Endothelial cell (in vitro differentiated cells): ENCODE measurements at places on chromosomes 7 and 10. TPM values are rescaled to one million over a fixed set of nuclear protein-coding genes. Genes with fewer than 3 reads are reported as not detected.
A peak's percentile ranks its signal among the peaks of the same experiment; 100 is the strongest.

Gene FKBP6
- total RNA-seq, result not detected

GRCh38 chr7:15341817-15342216 is 220.0 kb downstream of the AGMO start:
- no peaks in the 10 kb centered on the region for H3K36me3 ChIP-seq
- no peaks in the 10 kb centered on the region for H3K4me1 ChIP-seq
- no peak overlapping the region for H3K27ac ChIP-seq
- peaks cover 1% of the 10 kb centered on the region for H3K27me3 ChIP-seq

GRCh38 chr7:3246127-3246526 is 54.9 kb upstream of the SDK1 start:
- no peaks in the 10 kb centered on the region for H3K27me3 ChIP-seq
- H3K4me1 ChIP-seq, result no peaks in the 10 kb centered on the region
- H3K27ac ChIP-seq, result no peak overlapping the region
- H3K36me3 ChIP-seq, result no peaks in the 10 kb centered on the region

DNA sequence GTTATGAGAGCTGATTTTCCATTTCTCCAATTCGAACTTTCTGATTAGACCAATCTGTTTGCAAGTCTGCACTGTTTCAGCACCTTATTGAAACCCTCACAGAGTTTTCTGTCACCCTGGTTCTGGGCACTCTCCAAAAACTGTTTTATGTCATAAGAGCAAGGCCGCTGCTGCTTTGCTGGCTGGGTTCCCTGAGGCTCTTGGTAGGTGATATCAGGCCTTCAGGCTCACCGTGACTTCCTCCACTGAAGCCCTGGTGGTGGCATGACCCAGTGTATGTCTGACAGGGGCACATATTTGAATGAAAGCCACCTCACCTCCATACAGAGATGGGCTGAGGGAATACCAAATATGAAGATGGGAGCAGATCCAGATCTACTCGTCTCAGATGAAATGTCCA is 8.3 kb downstream of the RABGEF1 start:
- no peaks in the 10 kb centered on the region for H3K36me3 ChIP-seq
- H3K27me3 ChIP-seq, result peaks cover 2% of the 10 kb centered on the region
- H3K4me1 ChIP-seq, result peaks cover 2% of the 10 kb centered on the region
- peak overlapping the region; percentile 57 for H3K27ac ChIP-seq

Gene ENO4
- total RNA-seq, result 1.1 TPM

GRCh38 chr7:49243521-49243920 is 319.2 kb downstream of the CDC14C start:
- H3K4me3 ChIP-seq, result no peak overlapping the region
- H3K27me3 ChIP-seq, result no peaks in the 10 kb centered on the region
- no peaks in the 10 kb centered on the region for H3K36me3 ChIP-seq
- H3K27ac ChIP-seq, result no peak overlapping the region
- DNase-seq, result no peak

Gene EPDR1
- total RNA-seq, result 11.7 TPM

Gene PPRC1
- total RNA-seq, result 29.9 TPM

DNA sequence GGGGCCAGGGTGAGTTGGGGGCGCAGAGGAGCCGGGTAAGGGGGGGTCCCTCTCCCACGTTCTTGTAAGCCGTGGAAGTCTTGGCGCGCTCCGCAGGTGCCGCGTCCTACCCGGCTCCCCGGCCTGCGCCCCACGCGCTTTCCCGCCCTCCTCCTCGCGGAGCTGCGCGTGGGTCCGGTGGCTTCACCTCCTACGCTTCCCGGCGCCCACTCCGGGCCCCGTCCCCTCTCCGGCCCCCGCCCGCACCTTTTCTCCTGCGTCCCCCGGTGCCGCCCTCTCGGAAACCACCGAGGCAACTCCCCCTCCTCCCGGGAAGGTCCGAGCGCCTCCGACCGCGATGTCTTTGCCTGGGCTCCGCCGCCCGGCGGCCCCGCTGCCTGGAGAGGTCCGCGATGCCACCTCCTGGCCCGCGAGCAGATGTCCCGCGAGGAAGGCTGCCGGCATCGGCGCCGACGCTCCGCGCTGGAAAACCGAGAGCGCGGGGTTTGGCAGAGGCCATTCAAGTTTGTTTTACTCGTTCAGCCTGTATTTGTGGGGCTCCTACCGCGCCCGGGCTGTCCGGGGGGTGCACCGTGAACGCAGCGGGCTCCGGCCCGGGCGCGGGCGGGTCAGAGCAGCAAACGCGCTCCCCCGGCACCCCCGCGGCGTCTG is 2.4 kb upstream of the NKX6-2 start:
- peaks cover 4% of the 10 kb centered on the region for H3K36me3 ChIP-seq
- H3K27me3 ChIP-seq, result peaks cover 12% of the 10 kb centered on the region
- H3K4me1 ChIP-seq, result peaks cover 2% of the 10 kb centered on the region
- H3K27ac ChIP-seq, result no peak overlapping the region
- peak; percentile 41 for DNase-seq

Gene MRLN
- not detected for total RNA-seq

Gene LRIT1
- not detected for total RNA-seq

GRCh38 chr10:70732569-70732968 is 52.6 kb downstream of the TBATA start:
- no peak for DNase-seq
- H3K27me3 ChIP-seq, result peaks cover 2% of the 10 kb centered on the region
- no peak overlapping the region for H3K4me3 ChIP-seq
- no peaks in the 10 kb centered on the region for H3K4me1 ChIP-seq

GRCh38 chr7:25279705-25280104 is 51.4 kb upstream of the NPVF start:
- no peak overlapping the region for H3K27ac ChIP-seq
- H3K27me3 ChIP-seq, result peaks cover 2% of the 10 kb centered on the region
- H3K36me3 ChIP-seq, result no peaks in the 10 kb centered on the region
- no peak for DNase-seq
- H3K4me3 ChIP-seq, result no peak overlapping the region

DNA sequence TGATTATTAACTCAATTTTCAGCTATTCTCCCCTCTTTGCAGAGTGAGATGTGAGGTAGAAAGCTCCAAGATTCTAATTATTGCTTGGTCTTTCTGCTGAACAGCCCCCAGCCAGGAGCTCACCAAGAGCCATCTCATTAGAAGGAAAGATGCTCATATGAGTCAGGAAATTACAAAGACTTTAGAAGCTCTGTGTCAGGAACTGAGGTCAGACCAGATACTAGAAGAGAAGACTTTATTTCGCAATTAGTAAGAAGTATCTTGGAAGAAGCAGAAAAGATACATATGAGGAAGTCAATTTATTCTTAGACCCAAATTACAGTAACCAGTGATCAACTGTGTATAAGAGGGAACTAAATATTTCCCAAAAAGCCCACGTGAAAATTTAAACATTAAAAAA is 626.9 kb downstream of the ZWINT start:
- no peak overlapping the region for H3K27ac ChIP-seq
- H3K4me1 ChIP-seq, result no peaks in the 10 kb centered on the region
- no peaks in the 10 kb centered on the region for H3K27me3 ChIP-seq
- H3K36me3 ChIP-seq, result no peaks in the 10 kb centered on the region
- DNase-seq, result no peak
- H3K4me3 ChIP-seq, result no peak overlapping the region

DNA sequence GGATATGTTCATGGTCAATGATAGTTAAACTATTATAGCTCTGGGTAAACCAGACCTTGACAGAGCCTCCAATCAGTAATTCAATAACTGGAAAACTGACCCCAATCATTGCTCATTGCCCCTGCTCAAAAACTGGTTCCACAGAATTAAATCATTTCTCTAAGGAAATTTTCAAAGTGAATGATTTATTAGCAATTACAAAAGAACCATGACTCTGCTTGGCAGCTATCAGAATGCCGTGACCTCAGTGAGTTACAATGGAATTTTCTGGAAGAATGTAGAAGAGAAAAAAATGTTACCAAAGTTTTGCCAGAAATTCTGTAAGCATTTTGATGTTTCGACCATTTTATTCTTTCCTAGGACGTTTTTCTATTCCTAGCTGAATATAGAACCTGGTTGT is 106.8 kb upstream of the APBB1IP start:
- H3K4me1 ChIP-seq, result no peaks in the 10 kb centered on the region
- peaks cover 1% of the 10 kb centered on the region for H3K27me3 ChIP-seq
- H3K27ac ChIP-seq, result no peak overlapping the region
- H3K36me3 ChIP-seq, result no peaks in the 10 kb centered on the region
- no peak overlapping the region for H3K4me3 ChIP-seq

DNA sequence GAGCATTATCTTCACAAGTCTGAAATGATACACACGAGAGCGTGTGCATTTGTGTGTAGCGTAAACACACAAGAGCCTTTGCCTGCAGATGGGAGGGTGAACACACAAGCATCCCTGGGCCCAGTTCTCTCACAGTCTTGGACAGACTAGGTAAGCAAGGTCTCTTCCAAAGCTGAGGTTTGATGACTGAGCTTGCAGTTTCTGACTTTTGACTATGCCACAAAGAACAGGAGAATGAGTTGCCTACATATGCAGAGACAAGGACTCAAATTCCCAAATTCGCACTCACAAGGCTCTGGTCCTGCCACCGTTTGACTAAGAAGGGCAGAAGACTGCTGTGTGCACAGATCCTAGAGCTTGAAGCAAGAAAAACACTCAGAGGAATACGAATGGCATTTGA is 55.8 kb downstream of the FAM53B start:
- H3K4me1 ChIP-seq, result peaks cover 12% of the 10 kb centered on the region
- no peak for DNase-seq
- H3K36me3 ChIP-seq, result peaks cover 4% of the 10 kb centered on the region
- no peaks in the 10 kb centered on the region for H3K27me3 ChIP-seq

Gene SEMA3E
- 0.62 TPM for total RNA-seq

Gene ATRNL1
- total RNA-seq, result 32.5 TPM

GRCh38 chr7:38744746-38745145 is 113.6 kb upstream of the AMPH start:
- no peaks in the 10 kb centered on the region for H3K27me3 ChIP-seq
- peaks cover 5% of the 10 kb centered on the region for H3K36me3 ChIP-seq
- no peak overlapping the region for H3K27ac ChIP-seq
- no peaks in the 10 kb centered on the region for H3K4me1 ChIP-seq
- DNase-seq, result no peak
- no peak overlapping the region for H3K4me3 ChIP-seq

GRCh38 chr7:99461221-99461620 is 4.7 kb downstream of the ATP5MF start:
- H3K27ac ChIP-seq, result no peak overlapping the region
- peaks cover 6% of the 10 kb centered on the region for H3K27me3 ChIP-seq
- H3K36me3 ChIP-seq, result peaks cover 39% of the 10 kb centered on the region
- H3K4me3 ChIP-seq, result no peak overlapping the region

DNA sequence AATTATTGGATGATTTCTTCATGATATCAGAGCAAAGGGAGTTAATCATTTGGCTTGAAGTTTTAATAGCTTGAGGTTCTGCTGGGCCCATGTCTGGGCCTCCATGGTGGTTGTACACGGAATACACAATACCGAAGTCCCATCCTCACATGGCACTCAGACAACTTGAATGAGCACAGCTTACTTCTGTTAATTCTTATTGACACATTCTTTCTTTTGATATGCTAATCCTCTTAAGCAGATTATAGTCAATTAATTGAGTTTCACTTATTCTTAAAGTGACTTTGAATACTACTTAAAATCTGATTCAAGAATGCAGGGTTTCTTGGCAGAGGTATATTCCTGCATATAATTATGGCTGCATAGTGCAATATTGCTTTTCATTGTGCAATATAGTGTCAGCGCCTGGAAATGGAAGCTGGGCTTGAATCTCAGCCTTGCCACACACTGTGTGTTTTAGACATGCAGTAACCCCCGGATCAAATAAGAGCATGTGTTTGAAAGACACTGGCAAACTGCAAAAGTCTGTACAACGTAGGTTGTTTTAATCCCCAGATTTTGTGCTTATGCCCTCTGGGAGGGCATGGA is 543.5 kb upstream of the ADARB2 start:
- H3K27ac ChIP-seq, result no peak overlapping the region
- no peaks in the 10 kb centered on the region for H3K27me3 ChIP-seq
- H3K36me3 ChIP-seq, result no peaks in the 10 kb centered on the region
- no peaks in the 10 kb centered on the region for H3K4me1 ChIP-seq
- DNase-seq, result no peak
- no peak overlapping the region for H3K4me3 ChIP-seq

- peak overlapping the region; percentile 96 for H3K27ac ChIP-seq
- peaks cover 1% of the 10 kb centered on the region for H3K27me3 ChIP-seq
- no peaks in the 10 kb centered on the region for H3K36me3 ChIP-seq
- H3K4me1 ChIP-seq, result peaks cover 51% of the 10 kb centered on the region
- H3K4me3 ChIP-seq, result no peak overlapping the region
These were observed 44.0 kb downstream of the INPP5F start for GRCh38 chr10:119769886-119770285.

DNA sequence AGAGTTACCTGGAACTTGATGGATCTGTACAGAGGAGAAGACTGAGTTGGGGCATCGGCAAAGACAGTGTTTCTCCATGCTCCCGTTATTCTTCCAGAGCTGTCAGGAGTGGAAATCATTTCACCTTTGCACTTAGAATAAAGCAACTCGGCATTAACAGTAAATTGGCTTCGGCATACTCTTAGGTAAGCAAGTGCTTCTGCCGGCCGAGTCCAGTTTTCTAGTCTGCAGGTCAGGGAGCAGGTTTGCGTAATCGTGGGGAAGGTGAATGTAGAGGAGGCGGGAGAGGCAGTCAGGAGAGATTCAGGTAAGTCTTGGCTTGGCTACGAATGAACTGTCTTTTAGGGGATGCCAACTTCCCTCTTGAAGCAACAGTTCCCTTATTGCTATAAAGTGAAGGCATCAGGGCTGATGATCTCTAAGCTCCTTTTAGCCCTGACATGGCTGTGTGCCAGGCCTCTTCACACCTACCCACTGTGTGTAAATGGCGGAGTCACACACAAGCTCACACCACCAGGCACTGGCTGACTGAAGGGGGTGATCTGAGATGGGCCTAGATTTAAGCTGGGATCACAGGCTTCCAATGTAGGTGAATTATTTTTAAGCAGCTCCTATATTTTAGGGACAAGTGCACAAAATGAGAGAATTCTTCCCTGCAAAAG is 127.1 kb downstream of the GATA3 start:
- H3K27ac ChIP-seq, result no peak overlapping the region
- H3K36me3 ChIP-seq, result no peaks in the 10 kb centered on the region
- H3K4me3 ChIP-seq, result no peak overlapping the region
- peaks cover 2% of the 10 kb centered on the region for H3K27me3 ChIP-seq
- peaks cover 10% of the 10 kb centered on the region for H3K4me1 ChIP-seq
- DNase-seq, result no peak

Gene BICC1
- total RNA-seq, result 1.1 TPM

- DNase-seq, result no peak
- H3K4me1 ChIP-seq, result peaks cover 12% of the 10 kb centered on the region
- H3K27ac ChIP-seq, result no peak overlapping the region
- H3K4me3 ChIP-seq, result peak overlapping the region; percentile 10
- peaks cover 7% of the 10 kb centered on the region for H3K27me3 ChIP-seq
These were observed 39.1 kb downstream of the IL15RA start for GRCh38 chr10:5938291-5938690.

GRCh38 chr10:21372651-21373410 is 152.7 kb downstream of the SKIDA1 start:
- DNase-seq, result no peak
- peaks cover 3% of the 10 kb centered on the region for H3K4me1 ChIP-seq
- H3K36me3 ChIP-seq, result no peaks in the 10 kb centered on the region
- no peaks in the 10 kb centered on the region for H3K27me3 ChIP-seq
- H3K4me3 ChIP-seq, result no peak overlapping the region

DNA sequence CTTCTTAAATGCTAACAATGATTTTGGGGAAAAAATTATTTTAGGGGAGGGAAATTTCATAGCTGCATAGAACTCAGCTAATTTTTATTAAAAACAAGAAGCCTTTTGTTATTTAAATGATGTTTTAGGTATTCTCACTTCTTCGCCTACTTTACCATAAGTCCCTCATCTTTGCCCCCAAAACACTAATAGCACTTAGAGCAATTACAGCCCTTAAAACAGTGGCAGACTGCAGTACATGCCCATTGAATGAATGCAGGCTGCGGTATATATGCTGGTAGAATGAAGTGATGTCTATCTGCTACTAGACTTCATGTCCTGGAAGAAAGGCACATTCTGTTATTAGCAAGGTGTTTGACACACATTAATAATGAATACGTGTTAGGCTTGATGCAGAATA is 2.9 kb upstream of the SPAG6 start:
- no peak overlapping the region for H3K27ac ChIP-seq
- no peak overlapping the region for H3K4me3 ChIP-seq
- DNase-seq, result no peak
- peaks cover 27% of the 10 kb centered on the region for H3K27me3 ChIP-seq
